Glomerular endothelial cell (primary cell): ENCODE measurements at places on chromosomes 6 and 20.

DNA sequence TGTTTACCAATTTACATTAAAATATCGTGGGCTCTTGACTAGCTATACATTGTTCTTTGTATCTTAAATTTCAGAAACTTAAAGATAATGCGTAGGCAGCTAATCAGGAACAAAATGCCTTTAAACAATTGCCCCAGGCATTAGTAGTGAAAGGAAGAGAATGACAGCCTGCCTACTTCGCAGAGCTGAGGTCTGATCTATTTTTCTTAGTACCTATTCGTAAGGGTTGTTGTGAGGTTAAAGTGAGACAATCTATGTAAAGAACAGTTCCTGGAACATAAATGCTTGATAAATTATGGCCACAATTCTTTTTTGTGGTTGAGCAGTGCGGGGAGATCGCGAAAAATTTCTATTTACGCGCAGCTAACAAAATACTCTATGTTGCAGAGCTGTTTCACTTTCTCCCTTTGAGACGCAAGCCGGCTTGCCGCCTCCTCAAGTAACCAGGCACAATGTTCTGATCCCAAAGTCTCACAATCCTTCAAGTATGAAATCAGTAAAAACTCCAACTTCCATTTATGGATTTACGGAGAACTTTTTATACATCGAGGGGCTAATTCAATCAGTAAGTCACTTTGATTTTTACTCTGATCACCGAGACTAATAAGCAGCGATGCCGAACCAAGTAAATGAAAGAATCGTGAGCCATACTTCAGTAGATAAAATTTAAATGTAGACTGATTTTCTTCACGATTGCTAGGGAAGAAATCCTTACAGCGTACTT lies 878 bp upstream of the PNRC1 start:
- peak; percentile 41 for DNase-seq

DNA sequence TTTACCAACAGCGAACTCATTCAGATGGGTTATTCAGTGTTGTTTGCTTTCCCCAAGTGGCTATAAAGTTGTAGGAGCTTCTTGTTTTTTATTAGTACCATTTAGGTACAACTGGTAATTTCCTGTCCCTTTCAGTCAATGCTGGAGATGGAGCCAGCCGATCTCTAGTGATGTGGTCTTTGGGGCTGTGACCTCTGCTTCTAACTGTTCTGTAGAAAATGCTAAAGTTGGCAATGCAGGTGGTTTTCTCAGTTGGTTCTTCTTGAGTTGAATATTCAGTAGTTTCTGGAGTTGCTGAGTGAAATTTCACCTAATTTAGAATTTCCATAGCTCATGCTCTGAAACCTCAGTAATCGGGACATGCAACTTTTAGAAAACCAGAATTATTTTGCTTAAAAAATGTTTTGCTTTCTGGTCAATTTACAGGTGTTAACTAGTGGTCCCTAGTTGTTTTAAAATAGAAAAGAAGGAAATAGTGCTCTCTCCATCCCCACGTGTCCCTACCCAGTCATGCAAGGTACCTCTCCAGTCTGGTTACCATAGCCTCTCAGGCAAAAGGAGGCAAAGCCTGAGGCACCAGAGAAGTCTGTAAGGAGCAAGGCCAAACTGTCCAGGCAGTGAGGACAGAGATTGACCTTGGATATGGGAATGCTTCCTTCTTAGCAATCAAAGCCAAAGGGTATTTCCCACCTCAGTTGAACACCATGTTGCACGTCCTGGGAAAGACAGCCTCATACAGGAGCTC lies 27.3 kb upstream of the GABRR1 start:
- DNase-seq: no peak

DNA sequence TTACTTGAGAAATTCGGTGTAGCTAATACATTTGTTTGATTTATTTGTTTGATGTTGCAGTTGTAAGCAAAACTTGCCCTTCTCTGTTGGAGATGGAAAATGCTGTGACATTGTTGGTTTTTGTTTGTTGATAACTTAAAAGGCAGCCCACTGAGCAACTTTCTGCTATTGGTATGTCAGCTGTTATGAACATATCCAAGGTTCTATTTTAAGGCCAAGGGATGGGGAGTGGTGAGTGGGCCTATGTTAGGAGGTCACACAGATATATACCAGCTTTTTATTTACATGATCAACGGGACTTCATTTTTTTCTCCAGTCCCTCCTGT lies 5.7 kb downstream of the QKI start:
- no peak for DNase-seq

- DNase-seq: no peak
Observed at GRCh38 chr20:50267041-50267865, 76.6 kb downstream of the CEBPB start.

GRCh38 chr6:31609519-31610406 lies 5.3 kb upstream of the AIF1 start:
- DNase-seq: no peak
